ENCODE measurements at places on chromosomes 4 and X.

DNA sequence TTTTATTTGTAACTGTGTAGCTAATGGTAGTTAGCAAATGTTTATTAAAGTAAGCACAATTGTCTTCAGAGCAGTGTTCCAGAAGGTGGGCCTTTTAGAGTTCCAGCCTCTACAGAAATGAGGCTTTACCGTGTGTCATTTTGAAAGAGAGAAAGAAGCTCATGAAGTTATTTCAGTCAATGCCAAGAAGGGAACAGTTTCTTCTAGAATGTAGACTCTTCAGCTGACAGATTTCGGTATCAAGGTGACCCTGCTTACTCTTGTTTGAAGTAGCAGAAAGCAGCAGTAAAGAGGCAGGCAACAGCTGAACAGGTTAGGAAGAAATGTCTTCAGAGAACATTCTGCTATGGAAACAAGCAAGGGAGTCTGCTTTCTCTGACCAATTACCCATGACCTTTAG lies 93.6 kb downstream of the TASL start:
- no peak for DNase-seq

DNA sequence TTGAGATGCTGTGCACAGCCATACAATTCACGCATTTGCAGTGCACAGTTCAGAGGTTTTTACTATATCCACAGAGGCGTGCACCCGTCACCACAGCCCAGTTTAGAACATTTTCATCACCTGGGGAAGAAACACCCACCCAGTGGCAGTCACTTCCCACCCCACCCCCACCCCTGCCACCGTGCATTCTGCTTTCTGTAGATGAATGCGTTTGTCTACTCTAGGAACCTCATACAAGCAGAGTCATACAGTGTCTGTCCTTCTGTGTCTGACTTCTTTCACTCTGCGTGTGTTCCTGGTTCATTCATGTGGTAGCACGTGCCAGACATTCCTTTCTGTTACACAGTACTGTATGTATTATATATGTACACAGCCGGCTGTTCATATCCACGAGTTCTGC lies 122.8 kb downstream of the TBL1X start:
- no peak for DNase-seq

DNA sequence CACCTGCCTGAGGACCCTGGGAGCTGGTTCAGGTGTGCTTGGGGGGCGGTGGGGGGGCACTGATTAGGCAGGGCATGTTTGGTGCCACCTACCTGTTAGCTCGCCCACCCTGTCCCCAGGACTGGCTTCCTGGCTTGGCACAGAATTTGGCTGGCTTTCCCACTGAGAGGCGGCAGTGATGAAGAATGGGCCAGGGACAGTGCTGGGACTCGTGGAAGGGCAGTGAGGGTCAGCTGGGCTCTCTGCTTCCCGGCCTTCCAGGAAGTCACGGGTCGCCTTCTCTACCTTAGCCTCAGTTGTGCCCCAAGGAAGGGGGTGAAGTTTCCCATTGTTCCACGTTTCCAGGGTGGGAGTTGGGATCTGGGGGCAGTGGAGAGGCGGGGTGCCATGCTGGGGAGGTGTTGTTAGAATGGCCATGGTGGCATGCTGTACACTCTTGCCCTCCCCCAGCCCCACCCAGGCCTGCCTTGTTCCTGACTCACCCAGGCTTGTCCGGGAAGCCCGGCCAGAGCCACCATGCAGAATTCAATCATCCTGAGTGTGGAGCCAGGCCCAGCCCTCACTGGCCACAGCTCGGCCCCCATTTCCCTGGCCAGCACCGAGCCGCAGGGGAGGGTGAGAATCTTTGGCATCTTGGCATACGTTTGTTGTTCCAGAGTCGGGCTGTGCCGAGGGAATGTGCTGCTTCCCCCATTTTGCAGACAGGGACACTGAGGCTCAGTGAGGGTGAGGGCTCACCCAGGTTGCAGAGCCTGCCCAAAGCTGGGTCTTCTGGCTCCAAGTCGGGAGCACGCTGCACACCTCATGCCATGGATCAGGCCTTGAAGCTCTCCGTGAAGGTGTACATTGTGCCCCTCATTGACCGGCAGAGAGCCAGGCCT lies 21.9 kb upstream of the GPR78 start:
- DNase-seq: no peak

- DNase-seq: no peak
Observed at GRCh38 chr4:183130328-183131155, 31.5 kb downstream of the WWC2 start.

DNA sequence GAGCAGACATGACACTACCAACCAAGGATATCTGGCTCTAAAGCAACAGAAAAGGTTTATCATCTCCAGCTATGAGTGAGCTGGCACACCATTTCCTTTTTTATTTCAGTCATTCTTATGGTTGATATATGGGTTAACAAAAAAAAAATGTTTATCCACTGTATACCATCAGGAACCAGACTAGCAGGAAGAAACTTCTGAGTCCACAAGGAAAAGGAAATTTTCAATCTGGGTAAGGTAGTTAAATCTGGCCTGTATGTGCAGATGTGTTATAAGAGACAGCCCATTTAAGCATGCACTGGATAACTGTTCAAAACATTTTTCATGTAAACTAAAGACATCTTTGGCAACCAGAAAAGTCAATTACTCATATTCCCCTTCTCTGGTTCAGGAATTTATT lies 35.0 kb downstream of the AMMECR1 start:
- no peak for DNase-seq

GRCh38 chrX:29555465-29556091 lies 659.8 kb upstream of the MAGEB2 start:
- DNase-seq: no peak

GRCh38 chrX:86121916-86122315 lies 26.3 kb upstream of the DACH2 start:
- DNase-seq: no peak

DNA sequence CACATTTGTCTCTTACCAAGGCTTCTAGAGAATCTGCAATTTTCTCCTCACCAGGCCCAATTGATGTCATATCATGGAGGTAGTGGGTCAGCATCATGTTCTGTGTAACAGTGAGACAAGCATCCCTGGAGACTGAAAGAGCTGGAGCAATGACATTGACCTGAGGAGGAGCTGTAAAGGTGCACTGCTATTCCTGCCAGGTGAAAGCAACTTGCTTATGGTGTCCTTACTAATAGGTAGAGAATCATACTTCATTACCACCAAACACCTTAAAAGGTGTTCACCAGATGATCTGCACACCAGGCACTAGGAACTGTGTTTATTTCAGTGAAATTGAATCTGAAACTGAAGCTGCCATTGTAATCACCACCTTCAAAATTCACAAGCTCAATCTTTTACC lies 188.7 kb downstream of the AFAP1 start:
- DNase-seq: no peak

DNA sequence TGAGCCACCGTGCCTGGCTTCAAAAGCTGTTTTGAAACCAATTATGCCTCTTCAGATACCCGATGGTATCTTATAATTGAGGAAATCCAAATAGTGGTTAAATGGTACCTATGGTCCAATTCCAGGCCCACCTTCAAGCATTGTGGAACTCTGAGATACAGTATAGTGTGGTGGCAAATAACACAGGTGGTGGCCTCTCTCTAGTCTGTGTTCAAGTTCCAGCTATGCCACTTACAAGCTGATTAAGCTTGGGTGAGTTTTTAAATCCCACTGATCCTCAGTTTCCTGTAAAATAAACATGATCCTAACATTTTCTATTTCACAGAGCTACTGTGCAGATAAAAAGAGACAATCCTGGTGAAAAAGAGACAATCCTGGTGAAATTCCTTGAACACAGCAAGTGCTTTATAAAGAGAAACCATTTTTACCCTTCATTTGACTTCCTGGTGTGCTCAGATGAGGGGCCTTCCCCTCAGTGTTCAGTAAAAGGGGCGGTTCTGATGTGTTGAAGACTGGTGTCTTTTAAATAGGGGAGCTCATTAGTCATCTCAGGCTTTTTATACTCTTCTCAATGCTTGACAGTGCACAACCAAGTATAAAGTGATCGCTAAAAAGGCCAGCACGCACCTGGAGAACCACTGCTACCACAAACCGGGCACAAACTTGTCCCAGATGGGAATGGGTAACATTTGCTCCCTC lies 30.8 kb upstream of the CD40LG start:
- DNase-seq: no peak

Data from hematopoietic multipotent progenitor cell treated with erythropoietin and hydrocortisone succinate and interleukin-3 and kit ligand, for 15 days (in vitro differentiated cells).